ENCODE measurements at places on chromosomes 3 and 15. TPM values are rescaled to one million over a fixed set of nuclear protein-coding genes. Genes with fewer than 3 reads are reported as not detected.

DNA sequence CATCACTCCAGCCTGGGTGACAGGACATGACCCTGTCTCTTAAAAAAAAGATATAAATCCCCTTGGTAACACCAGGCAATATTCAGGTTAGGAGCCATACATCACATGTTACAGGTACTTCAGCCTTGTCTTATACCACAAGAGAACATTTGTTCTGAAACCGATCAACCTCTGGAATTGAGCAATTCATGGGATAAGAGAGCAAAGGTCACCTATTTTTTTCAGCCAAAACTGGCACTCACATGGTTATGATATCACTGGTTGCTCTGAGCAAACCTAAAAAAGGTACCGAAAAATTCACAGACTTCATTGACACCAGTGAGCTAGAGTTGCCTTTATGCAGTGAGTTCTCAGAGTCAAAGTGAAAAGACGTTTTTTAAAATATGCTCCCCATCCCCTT is 9.1 kb downstream of the SPICE1 start:
- no peak for DNase-seq

TTLL13 gene
- 1.4 TPM for total RNA-seq

DNA sequence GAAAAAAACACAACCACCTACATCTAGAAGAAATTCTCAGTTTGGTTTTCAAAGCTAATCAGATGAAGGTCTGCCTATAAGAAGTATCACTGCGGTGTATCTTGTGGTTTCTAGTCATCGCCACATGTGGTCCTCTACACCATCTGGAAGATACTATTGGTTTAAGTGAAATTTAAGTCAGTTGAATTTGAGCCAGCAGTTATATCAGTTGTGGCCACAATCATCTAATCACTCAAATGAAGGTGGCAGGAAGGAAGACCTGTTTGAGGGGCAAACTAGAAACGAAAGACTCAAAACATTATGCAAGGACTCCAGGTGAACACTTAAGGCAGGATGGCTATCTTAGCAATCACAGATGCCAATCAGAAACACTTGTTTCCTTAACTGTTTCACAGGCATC is 48.7 kb downstream of the ETV5 start:
- peak; percentile 70 for DNase-seq

DNA sequence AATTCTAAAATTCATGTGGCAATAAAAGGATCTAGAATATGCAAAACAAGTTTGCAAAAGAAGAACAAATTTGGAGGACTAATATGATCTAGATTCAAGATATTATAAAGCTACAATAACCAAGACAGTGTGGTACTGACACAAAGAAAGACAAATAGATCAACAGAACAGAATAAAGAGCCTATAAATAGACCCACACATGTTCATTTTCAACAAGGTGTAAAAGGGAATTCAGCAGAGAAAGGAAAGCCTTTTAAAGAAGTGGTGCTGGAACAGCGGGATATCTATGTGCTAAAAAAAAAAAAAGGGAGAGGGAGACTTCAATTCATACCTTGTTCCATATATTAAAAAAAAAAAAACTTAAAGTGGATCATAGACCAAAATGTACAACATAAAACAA is 149.0 kb downstream of the WDR76 start:
- no peak for DNase-seq

DNA sequence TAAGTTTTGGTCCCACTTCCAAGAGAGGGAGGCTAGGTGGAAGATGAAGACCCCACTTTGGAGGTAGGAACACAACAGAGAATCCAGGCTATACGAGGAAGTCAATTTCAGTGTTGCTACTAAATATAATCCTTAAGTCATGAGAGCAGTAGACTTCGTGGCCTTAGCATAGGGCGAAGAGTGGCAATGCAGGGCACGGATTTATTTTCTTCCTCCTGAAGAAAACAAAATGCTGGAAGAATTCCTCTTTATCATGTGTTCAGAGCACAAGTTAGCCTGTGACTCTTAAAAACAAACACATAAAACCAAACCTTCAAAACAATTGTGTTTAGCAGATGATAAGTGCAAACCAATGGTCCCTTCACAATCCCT is 19.4 kb downstream of the BCL2L10 start:
- no peak for DNase-seq

GRCh38 chr3:141294301-141294700 is 62.7 kb downstream of the PXYLP1 start:
- DNase-seq: no peak

GRCh38 chr15:52221730-52222129 is 30.5 kb upstream of the GNB5 start:
- DNase-seq: no peak

GRCh38 chr15:42623951-42624350 is 48.5 kb downstream of the STARD9 start:
- no peak for DNase-seq

- no peak for DNase-seq
Observed at GRCh38 chr15:26711445-26711844, 61.4 kb downstream of the GABRB3 start.

TRH gene
- total RNA-seq: not detected

HIGD2B gene
- not detected for total RNA-seq

DNA sequence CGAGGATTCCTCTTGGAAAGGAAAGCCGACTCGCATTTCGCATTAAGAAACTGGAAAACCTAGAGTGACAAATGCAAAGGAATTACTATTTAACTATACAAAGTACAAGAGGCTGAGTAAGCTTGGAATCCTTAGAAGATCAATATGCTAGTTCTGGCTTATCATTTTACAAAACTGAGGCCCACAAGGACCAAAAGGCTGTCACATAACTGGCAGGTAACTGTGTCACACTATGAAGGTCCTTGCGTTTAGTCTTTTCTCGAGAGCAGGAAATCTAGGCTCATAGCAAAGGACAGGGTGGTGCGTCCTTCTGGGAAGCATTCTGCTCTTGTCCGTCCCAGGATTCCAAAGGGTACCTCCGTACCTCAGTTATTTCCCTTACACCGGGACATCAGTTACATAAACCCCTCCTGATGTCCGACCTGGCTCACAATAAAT is 629 bp downstream of the RPL24 start:
- no peak for DNase-seq

GRCh38 chr3:196039359-196039758 is 42.5 kb downstream of the TFRC start:
- DNase-seq: no peak

DNA sequence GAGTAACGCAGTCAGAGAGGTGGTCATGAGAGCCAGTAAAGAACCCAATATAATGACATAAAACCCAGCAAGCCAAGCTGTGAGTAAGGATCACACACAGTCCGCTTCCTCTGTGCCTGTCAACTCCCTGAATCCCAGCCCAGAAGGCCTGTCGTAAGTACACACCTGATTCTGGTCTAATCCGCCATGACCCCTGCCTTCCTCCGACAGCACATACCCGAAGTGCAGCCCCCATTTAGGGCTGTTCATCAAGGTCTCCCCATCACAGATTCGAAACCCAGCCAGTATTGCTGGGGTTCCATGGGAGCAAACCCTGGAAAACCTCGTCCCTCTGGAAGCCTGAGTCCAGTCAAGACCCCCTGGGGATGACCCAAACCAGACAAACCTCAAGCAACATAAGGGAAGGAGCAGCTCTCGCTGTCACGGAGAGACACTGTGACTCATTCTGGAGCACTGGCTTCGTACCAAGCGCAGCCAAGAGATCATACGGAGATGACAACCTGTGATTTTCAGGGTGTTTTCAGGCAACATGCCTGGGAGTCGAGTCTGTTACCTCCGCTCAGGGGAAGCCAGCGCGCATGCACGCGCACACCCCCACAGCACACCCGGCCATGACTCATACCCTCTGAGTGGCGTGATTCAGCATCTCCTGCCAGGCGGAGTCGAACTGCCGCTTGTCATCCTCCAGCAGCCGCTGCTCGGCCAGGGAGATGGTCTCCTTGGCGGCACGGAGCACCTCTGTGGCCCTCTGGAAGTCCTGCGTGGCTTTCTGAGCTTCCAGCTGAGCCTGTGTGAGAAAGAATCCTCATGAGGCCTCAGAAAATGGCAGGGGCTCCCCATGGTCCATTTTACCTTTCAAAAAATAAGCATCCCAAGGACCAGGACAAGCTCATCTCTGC is 63.0 kb downstream of the SH3BP5 start:
- DNase-seq: peak; percentile 94

GRCh38 chr15:32778391-32779176 is 60.8 kb downstream of the GREM1 start:
- DNase-seq: no peak

- no peak for DNase-seq
Observed at GRCh38 chr3:128706086-128706615, 19.8 kb upstream of the RAB7A start.

MTHFS gene
- total RNA-seq: 35.3 TPM

ZNF620 gene
- 4.9 TPM for total RNA-seq

GRCh38 chr15:26242565-26243071 is 379.5 kb upstream of the ATP10A start:
- no peak for DNase-seq
